ENCODE measurements at places on chromosomes 5 and 9. TPM values are rescaled to one million over a fixed set of nuclear protein-coding genes. Genes with fewer than 3 reads are reported as not detected.

Gene MRPL36
- total RNA-seq = 60.2 TPM

Gene SLCO4C1
- 0.95 TPM for total RNA-seq

Gene OR1Q1
- total RNA-seq = not detected

Gene NAIF1
- total RNA-seq = 12.6 TPM

Gene CNTNAP3B
- total RNA-seq = not detected

Gene LECT2
- total RNA-seq = not detected

Gene AIF1L
- total RNA-seq = 0.10 TPM

Gene PCDHGB1
- 0.17 TPM for total RNA-seq

Gene FBP2
- not detected for total RNA-seq

Gene PCDHA8
- total RNA-seq = not detected

Gene SPATA31C1
- not detected for total RNA-seq

Gene CCDC183
- total RNA-seq = 0.42 TPM

Gene SMC2
- total RNA-seq = 49.8 TPM

Gene PCDHGB6
- 0.37 TPM for total RNA-seq

Gene ACOT12
- not detected for total RNA-seq
